ENCODE measurements at places on chromosomes 12 and 14.
A peak's percentile ranks its signal among the peaks of the same experiment; 100 is the strongest.

DNA sequence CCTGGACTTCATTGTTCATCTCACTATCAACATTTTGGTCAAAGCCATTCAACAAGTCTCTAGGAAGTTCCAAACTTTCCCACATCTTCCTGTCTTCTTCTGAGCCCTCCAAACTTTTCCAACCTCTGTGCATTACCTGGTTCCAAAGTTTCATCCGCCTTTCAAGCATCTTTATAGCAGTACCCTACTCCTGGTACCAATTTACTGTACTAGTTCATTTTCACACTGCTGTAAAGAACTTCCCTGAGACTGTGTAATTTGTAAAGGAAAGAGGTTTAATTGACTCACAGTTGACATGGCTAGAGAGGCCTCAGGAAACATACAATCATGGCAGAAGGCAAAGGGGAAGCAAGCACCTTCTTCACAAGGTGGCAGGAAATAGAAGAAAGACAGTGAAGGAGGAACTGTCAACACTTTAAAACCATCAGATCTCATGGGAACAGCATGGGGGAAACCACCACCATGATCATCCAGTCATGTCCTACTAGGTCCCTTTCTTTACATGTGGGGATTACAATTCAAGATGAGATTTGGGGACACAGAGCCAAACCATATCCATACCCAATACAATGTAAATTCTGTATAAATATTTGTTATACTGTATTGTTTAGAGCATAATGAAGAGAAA, 109.7 kb downstream of the C12orf75 start:
- DNase-seq = no peak

DNA sequence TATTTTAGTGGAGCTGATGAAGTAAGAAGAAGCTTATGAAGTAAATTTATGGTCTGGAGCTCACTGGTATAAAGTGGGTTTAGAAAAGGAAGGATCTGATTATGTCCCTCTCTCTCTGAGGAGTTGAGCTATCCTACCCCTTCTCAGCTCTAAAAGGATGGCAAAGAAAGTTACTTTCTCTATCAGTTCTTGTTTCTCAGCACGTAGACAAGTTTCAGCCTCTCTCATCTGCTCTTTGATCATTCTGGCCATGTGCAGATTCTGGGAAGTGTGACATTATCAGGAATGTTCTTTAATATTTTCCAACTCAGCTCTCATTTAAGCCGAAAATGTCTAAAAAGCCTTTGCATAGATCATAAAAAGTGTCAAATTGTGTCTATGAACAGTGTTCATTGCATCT, 5.8 kb upstream of the EGLN3 start:
- DNase-seq = no peak

DNA sequence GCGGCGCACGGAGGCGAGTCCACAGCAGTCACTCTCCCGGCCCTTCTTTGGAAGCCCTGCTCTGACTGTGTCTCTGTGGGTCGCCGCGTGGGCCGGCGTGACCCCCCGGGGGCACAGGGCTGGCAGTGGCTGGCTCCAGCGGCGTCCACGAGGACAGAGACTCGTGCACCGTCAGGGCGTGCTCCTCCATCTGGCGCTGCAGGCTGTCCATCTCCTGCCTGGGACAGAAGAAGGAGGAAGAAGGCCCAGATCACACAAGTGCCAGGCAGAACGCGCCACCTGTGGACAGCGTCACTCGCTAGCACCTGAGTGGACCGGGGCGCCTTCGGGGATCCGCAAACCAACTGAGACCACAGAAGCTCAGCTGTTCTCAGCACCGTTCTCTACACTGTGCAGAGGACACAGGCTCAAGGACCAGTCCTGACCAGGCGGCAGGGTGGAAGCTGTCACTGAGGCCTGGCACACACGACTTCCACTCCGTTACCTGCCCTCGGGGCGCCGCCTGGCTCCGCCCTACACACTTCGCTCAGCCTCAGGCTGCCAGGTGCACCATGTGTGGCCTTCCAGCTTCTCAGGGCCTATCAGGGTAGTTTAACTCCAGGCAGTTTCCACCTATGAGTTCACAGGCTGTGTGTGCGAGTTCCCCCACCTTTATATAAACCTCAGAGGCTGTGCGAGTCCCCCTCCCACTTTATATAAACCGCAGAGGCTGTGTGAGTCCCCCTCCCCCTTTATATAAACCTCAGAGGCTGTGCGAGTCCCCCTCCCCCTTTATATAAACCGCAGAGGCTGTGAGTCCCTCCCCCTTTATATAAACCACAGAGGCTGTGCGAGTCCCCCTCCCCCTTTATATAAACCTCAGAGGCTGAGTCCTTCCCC, 11.7 kb upstream of the ANKLE2 start:
- DNase-seq = peak; percentile 62

DNA sequence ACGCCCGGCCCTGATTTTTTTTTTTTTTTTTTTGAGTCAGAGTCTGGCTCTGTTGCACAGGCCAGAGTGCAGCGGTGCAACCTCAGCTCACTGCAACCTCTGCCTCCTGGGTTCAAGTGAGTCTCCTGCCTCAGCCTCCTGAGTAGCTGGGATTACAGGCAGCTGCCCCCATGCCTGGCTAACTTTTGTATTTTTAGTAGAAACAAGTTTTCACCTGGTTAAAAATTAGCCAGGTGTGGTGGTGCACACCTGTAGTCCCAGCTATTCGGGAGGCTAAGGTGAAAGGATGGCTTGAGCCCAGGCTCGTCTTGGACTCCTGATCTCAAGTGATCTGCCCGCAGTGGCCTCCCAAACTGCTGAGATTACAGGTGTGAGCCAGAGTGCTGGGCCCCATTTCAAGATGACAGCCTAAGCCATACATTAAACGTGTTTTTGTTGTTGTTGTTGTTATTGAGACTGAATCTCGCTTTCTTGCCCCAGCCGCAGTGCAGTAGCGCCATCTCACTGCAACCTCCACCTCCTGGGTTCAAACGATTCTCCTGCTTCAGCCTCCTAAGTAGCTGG, 42.7 kb upstream of the EAPP start:
- no peak for DNase-seq

DNA sequence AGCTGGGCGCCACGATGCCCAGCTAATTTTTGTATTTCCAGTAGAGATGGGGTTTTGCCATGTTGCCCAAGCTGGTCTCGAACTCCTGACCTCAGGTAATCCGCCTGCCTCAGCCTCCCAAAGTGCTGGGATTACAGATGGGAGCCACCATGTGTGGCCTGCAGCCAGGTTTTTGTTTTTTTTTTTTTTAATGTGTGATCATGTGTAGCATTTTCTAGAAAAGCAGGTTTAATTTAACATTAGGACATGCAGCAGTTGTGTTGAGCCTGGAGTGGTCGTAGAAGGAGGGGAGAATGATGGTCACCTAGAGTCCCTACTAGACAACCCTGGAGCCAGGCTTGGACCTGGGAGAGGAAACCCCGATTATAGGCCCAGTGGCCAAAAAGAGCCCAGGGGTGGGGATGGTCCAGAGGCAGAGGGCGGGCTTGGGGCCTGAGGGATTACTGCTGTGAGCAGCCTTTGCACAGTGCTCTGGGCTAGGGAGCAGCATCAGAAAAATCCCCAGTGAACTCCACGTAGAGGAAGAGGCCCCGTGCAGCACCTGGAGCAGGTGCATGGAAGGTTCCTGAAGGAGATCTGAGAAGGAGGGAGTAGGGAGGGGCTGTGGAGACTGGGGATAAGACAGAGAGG, 13.6 kb downstream of the DLK1 start:
- DNase-seq = no peak

GRCh38 chr14:102320671-102321455, 1.3 kb downstream of the ZNF839 start:
- no peak for DNase-seq

- no peak for DNase-seq
Measured at GRCh38 chr14:24984846-24985589, 64.9 kb downstream of the STXBP6 start.

GRCh38 chr12:125259178-125259867, 194.1 kb downstream of the AACS start:
- DNase-seq = no peak

- no peak for DNase-seq
Measured at GRCh38 chr12:89523393-89523792, 1.2 kb downstream of the GALNT4 start.

GRCh38 chr14:103209506-103209905, 86.2 kb downstream of the TNFAIP2 start:
- no peak for DNase-seq

DNA sequence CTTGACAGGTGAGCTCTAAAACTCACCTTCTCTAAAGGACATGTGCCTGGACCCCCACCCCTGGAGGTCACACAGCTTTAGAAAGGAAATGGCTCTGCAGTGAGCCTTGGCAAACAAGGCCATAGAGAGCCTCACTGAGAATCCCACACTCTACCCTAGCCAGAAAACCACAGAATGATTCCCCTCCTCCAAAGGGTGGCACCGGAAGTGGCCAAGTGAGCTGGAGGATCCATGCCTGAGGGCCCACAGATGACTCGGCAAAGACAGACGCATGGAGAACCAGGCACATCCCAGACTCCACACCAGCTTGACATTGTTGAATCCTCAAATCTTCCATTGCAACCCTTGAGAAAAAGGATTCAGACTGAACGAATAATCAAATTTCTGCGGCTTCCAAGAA, 54.2 kb upstream of the PTHLH start:
- DNase-seq = no peak

DNA sequence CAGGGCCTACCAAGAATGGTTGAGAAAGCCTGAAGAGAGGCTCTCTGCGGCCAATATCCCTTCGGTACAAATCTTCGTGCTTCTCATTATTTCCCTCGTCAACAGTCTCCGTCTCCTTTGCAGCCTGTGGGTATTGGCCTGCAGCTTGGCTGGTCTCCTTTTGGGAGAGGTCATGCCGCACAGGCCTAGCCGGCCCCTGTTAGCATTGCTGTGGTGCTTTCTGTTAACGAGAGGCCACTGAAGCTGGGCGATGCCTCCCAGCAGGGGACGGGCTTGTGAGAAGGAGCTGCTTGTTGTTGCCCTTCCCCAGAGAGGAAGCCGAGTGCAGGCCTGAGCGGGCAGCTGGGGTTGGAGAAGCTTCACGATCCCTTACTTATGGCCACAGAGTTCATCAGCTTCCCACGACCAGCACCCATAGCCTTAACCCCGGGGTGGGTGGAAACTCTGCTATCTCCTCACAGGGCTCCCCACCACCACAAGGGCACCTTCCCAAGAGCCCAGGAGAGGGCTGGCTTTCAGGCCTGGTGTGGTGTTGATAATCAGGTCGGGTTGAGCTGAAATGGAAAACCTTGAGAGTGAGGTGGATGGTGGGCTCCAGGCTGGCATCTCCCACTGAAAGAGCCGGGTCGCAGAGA, 228.6 kb downstream of the ZFP36L1 start:
- DNase-seq = no peak

- DNase-seq = no peak
Measured at GRCh38 chr14:84610086-84610485, 919.9 kb upstream of the FLRT2 start.

DNA sequence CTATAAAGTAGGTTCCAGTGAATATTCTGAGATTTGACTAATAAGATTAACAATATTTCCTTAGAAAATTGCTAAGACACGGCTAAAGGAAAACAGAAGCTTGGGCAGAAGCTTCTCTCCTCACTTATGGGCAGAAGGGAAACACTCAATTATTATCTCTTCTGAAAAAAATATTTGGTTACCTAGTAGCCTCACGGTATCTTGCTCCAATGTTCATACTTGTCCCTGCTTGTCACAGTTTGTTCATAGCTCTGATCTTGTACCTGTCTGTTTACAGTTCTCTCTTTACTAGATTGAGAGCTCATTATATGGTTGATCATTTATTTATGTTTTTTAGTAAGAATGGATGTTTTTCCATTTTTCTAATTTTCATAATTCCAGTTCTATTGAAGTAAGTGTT, 458.0 kb upstream of the ATP2B1 start:
- no peak for DNase-seq

DNA sequence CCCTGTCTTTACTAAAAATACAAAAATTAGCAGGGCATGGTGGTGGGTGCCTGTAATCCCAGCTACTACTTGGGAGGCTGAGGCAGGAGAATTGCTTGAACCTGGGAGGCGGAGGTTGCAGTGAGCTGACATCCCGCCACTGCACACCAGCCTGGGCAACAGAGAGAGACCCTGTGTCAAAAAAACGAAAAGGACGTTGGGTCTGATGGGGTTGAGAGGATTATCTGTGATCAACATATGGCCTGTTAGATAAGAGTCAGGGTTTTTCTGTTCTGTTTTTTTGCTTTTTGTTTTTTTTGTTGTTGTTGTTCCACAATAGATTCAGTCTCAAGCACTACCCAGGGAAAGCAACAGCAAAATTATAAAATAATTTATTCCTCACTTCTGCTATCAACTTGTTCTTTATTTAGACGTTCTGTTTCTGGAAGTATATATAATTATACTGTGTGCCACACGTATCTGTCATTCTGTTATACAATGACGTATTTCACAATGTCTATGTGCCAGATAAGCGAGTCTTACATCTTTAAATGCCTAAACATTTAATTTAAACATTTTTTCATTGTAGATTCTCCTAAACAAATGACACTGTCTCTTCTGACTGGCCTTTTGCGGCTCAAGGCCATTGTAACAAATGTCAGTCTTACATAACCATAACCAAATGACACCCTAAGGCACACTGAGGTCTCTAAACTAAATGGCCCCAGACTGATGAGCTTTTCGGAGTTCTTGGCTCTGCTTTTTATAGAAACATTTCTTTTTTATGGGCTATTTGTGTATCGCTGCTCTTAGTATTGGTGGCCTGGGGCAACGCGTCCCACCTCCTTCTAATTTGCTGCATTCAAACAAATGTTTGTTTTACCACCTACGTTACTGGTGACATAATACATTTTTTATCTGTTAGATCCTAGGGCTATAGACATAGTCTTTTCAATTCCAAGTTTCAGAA, 7.2 kb upstream of the P2RX4 start:
- DNase-seq = no peak

- no peak for DNase-seq
Measured at GRCh38 chr12:19244312-19244711, 114.8 kb downstream of the PLEKHA5 start.

DNA sequence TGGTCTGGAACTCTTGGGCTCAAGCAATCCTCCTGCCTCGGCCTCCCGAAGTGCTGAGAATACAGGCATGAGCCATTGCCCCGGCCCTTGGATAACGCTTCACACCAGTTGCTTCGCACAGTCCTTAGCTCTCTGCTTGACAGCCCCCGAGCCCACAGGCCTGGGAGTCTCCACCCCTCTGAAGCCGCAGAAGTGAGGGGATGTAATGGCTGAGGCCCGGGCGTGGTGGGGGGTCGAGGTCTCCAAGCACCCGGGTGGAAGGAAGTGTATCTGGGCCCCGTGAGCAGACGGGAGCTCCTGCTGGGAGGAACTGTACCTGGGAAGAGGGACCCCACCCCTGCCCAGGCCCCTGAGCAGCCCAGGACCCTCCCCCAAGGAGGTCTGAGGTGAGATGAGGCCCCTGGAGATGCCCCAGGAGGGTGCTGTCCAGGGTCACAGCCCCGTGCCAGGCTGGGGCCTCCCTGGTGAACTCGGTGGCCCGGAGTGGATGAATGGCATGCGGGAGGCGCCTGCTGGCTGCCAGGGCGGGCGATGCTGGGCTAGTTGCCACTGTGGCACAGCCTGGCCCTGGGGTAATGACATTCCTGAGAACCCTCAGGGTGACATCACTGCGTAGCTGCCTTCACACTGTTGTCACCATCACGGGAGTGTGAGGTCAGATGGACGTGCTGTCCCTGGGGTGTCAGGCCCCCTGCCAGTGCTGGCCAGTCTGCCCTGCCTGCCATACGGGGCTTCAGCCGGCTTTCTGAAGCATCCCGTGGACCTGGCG, 48.9 kb downstream of the KIF26A start:
- DNase-seq = no peak

- DNase-seq = no peak
Measured at GRCh38 chr14:75999511-76000190, 14.1 kb downstream of the IFT43 start.

- DNase-seq = no peak
Measured at GRCh38 chr12:3071107-3071506, 6.1 kb upstream of the TSPAN9 start.

GRCh38 chr12:116929885-116930284, 19.1 kb downstream of the FBXW8 start:
- DNase-seq = no peak

All from CD4-positive, alpha-beta T cell treated with Interleukin-17A for 4 hours (primary cell).